ENCODE measurements at places on chromosomes 7 and 10.
A peak's percentile ranks its signal among the peaks of the same experiment; 100 is the strongest.

- no peak for DNase-seq
- H3K36me3 ChIP-seq, result no peaks in the 10 kb centered on the region
- no peak overlapping the region for H3K27ac ChIP-seq
- H3K27me3 ChIP-seq, result no peaks in the 10 kb centered on the region
- H3K4me1 ChIP-seq, result no peaks in the 10 kb centered on the region
- H3K4me3 ChIP-seq, result no peak overlapping the region
Measured at GRCh38 chr7:116653204-116653603, 18.8 kb upstream of the MET start.

GRCh38 chr7:81499262-81500116 is 270.4 kb downstream of the HGF start:
- H3K27ac ChIP-seq, result peak overlapping the region; percentile 26
- H3K27me3 ChIP-seq, result no peaks in the 10 kb centered on the region
- DNase-seq, result no peak

- no peak overlapping the region for H3K4me3 ChIP-seq
- H3K36me3 ChIP-seq, result no peaks in the 10 kb centered on the region
- H3K4me1 ChIP-seq, result no peaks in the 10 kb centered on the region
- no peak for DNase-seq
- no peak overlapping the region for H3K27ac ChIP-seq
Measured at GRCh38 chr10:93236393-93237040, 162.8 kb downstream of the CYP26A1 start.

- no peak for DNase-seq
- H3K4me1 ChIP-seq, result peaks cover 43% of the 10 kb centered on the region
- H3K4me3 ChIP-seq, result no peak overlapping the region
- H3K27ac ChIP-seq, result peak overlapping the region; percentile 47
Measured at GRCh38 chr10:75429159-75429827, 2.1 kb upstream of the LRMDA start.

- no peak for DNase-seq
- H3K36me3 ChIP-seq, result no peaks in the 10 kb centered on the region
- H3K4me3 ChIP-seq, result no peak overlapping the region
- no peaks in the 10 kb centered on the region for H3K4me1 ChIP-seq
- H3K27ac ChIP-seq, result no peak overlapping the region
Measured at GRCh38 chr10:127186813-127187212, 9.6 kb downstream of the INSYN2A start.
